ENCODE measurements at places on chromosomes 3 and 15.

DNA sequence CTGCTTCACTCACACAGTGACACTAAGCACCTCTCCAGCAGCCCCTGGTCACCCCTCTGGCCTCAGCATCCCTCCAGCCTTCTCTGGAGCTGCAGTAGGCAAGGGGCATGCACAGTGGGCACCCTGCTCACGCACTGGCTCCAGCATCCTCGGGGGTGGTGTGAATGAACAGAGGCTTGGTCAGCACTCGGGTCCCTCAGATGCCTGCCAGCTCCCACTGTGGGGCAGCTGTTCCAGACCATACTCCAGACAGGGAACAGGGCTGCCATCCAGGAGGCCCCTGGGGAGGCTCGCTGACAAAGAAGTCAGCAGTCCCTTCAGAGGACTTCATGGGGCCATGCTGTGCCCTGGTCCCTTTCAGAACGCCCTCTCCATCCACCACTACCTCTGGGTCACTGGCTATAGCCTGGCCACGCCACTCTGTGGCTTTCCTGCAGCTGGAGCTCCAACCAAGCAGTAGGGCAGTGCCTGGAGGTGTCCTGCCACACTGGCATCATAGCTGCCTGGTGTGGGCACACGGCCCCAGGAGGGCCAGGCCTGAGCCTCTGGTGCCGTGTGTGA is 26.3 kb downstream of the ALS2CL start:
- DNase-seq: no peak

- no peak for DNase-seq
Observed at GRCh38 chr3:118792191-118792590, 242.5 kb downstream of the IGSF11 start.

DNA sequence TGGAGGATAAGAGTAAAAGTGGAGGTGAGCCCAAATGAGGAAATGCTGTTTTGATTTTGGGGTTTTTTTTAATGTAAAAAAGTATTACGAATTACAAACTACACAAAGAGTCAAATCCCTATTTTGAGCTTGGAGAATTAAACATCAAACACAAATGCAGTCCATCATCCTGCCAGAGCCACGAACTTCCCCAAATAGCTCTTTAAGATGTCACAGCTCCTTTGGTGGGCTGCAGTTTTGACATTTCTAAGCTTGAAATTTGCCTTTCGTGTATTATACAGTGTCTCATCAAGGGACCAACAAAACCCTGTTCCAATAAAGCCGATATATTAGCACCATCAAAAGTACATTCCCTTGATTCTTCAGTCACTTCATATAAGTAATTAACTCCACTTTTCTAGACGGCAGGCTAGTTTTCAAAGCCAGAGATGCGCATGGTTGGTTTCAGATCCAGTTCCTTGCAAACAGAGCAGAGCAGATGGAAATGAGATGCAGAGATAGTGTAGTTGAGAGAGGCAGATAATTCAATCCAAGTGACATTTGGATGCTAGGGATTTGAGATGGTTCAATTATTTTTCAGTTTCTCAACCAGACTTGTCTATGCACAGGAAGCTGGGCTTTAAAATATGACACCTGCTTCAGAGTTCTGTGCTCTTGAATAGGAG is 580.9 kb downstream of the EDEM1 start:
- no peak for DNase-seq

DNA sequence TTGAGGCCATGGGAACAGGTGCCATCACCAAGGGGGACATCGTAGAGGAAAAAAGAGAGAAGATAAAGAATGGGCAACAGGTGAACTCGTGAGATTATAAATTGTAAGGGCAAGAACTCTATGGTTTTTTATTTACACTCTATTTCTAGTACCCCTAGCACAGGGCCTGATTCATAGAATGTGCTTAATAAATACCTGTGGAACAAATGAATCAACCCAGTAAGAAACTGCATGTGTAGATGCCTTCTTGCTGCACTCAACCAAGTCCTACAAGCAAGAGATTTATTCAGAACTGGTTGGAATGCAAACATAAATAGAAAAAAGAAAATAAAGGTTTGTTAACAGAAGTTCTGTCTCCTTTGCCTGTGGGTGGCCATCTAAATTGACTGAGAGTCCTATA is 18.7 kb upstream of the KPNA1 start:
- no peak for DNase-seq

DNA sequence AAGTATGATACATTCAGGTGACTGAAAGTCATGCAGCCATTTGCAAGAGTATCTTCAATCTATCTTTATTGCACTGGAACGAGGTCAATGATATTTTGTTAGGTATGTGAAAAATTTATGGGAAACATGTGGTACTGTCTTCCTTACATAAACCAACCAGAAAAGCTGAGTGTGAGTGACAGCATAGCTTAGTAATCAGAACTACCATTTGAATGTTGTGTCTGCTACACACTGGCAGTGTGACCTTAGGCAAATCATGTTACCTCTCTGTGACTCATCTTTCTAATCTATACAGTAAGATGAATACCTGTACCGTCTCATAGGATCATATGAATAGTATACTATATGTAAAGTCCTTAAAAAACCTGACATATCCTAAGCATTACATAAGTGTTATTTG is 337.9 kb upstream of the IL12A start:
- DNase-seq: no peak

DNA sequence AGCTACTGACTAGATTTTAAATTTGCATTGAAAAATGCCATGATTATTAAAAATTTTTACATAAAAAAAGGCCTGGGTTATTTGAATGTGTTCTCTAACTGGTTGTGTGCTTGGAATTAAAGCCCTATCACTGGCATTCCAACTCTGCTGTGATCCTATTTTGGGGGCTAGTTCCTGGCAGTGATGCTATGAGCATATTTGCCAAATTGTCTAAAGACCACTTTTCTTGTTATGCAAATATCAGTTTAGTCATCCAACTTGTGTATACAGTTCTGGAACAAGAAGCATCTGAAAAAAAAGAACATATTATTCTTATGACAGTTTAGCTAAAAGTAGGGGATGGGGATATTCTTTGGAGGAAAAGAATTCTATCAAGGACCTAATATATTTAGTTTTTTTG is 243.4 kb upstream of the ZNF717 start:
- no peak for DNase-seq

GRCh38 chr3:122268257-122269024 is 56.6 kb upstream of the CSTA start:
- DNase-seq: no peak

DNA sequence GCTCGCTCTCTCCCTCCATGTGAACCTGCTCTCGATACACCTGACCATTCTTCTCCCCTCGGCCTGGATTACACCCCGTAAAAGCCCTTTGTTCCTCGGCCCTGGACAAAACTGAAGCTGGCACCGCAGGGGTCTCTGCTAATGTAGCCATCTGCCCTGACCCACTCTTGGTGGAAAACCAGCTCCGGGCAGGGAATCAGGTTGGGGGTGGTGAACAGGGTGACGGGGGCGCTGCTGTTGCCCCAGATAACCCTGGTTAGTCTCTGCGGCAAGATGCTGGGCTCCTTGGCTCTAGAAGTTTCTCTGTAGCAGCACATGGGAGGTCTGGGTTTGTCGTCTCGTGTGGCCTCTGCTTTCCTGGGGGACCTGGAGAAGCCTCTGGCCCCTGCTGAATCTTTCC is 86.4 kb downstream of the WNT7A start:
- no peak for DNase-seq

DNA sequence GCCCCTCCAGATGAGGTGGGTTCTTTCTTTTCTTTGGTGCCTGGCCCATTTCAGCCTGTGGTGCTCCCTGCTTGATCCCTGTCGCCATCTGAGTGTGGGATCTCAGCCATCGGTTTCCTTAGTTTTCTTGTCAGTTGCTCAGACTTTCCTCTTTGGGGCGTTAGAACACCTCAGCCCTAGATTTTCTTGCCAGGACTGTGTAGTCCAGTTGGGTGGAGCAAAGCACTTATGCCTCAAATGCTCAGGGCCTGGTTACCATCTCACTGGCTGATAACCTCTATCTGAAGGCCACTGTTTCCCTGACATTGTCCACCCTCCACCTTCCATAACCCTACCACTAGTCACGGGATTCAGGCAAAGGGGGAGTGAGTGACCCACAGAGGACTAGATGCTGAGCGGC is 208.7 kb upstream of the BHLHE40 start:
- DNase-seq: no peak

DNA sequence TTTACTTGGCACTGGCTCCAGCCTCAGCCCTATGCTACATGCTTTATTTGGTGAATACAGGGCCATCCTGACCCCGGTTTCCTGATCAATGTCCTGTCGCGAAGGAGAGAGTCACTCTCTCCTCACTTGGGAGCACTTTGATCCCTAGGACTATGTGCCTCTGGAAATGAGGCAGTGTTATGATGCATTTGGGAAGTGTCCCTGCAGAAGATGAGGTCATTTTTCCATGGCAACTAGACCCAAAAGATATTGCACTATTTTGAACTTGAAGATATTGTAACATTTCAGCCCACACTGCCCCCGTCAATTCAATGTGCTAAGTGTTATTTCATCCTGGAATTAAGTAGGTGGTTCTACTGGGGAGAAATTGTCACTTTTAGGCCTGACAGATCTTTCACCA is 68.0 kb downstream of the LRRK1 start:
- no peak for DNase-seq

- no peak for DNase-seq
Observed at GRCh38 chr3:82137861-82138260, 376.4 kb upstream of the GBE1 start.

DNA sequence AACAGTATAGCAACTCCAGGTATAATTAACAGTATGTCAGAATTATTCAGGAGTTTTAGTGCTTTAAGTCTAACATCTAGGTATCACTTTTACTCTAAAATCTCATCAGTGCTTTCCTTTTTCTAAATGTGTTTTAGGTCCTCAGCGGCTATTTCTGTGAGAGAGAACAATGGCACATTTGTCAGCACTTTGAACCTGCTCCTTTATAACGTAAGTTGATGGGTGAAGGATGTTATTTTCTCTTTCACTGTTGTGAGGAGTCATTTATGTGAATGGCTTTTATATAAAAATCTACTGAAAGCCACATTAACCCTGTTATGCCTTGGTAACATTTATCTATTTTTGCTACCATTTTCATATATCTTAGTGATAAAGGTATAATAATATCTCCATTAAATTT is 22.8 kb downstream of the ZPLD1 start:
- no peak for DNase-seq

GRCh38 chr3:51963951-51964451 is 3.3 kb downstream of the PCBP4 start:
- DNase-seq: no peak

DNA sequence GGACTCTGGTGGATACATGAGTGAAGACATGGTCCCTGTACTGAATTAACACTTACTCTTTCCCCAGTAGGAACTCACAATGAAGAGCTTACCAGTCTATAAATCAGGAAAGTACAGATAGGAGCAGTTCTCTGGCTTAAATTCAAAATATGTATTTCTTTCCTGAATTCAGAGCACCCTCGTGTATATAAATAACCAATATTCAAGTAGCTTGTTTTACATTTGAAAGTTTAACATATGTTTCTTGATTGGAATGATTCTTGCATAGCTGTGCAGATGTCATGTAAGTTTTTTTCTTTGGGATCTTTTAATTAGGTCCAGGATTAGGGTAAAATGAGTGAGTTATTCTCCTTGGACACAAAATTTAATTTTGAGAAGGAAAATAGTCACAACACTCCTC is 14.8 kb upstream of the TMPRSS7 start:
- DNase-seq: no peak

- DNase-seq: no peak
Observed at GRCh38 chr3:23944007-23944783, 891 bp upstream of the NR1D2 start.

DNA sequence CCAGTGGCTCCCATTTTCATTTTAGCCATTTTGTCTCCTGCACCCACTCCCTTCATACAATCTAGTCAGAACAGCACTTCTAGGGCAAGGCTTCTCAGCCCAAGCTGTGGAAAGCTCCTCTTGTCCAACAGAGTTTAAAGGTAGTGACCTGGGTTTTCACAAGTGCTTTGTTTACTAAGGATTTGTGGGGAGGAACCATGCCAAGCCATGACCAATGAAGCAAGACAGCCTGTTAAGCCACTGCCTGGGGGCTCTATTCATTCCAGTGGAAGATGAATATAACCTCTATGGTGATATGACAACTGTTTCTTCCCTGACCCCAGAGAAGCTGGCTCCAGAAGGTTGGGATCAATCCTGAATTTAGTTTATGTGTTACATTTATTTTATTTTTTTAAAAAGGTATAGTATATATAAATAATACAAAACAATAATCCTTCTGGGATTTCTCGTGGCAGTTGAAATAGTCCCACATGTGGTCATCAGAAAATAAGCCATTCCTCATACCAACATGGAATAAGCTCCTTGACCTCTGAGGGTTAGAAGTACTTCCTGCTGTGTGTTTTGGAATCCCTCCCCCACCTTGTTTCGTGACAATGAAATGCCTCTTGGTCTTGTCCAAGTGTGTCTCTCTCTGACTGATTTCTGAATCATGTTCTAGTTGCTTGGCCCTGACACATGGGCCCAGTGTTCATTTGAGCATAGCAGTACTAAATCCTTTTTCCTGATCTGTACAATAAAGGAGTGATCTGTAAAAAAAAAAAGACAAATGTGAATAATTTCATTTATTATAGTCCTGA is 13.3 kb upstream of the THUMPD3 start:
- DNase-seq: no peak

DNA sequence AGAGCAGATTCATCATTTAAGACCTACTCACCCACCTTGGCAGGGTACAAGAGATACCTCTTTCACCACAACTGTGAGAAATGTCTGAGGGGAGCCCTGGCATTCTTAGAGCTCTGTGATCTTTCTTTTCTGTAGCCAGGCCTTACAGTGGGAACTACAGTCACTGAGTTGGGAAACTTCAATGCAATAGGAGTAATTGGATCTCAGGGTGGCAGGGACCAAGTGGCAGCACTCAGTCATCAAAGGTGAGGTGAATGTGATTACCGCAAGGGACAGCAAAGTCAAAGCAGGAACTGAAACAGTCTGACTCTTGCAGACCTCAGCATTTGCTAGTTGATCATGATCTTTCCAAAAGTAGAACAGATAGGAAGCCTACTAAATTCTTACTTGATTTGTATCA is 7.2 kb upstream of the MCF2L2 start:
- DNase-seq: no peak

GRCh38 chr15:85773970-85774369 is 20.8 kb downstream of the KLHL25 start:
- no peak for DNase-seq

- DNase-seq: no peak
Observed at GRCh38 chr15:90493647-90494046, 36.1 kb upstream of the CRTC3 start.

DNA sequence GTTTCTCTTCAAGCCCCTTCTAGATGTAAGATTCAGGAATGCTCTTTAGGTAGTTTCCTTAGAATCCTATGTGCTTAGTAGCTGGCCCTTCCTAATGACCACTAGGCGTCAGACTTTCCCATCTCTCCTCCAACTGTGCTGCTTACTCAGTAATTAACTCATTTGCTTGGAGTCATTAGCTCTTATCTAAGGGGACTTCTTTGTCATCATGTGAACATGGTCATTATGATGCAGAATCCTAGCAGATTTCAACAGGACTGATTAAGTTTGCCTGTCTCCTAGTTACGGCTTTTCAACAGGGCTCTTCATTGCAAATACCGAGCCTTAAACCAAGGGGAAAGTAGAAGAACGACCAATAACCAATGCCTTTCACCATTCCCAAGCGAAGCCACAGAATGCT is 46.4 kb downstream of the GJD2 start:
- no peak for DNase-seq
